Stimulated activated CD4-positive, alpha-beta T cell treated with anti-CD3 and anti-CD28 coated beads, Interleukin-1b, Interleukin-23, amount 100 ng/mL, for 1 hour (primary cell): ENCODE measurements at places on chromosomes 3 and 15.

GRCh38 chr3:147872568-147872967 lies 463.4 kb downstream of the ZIC1 start:
- DNase-seq = no peak

DNA sequence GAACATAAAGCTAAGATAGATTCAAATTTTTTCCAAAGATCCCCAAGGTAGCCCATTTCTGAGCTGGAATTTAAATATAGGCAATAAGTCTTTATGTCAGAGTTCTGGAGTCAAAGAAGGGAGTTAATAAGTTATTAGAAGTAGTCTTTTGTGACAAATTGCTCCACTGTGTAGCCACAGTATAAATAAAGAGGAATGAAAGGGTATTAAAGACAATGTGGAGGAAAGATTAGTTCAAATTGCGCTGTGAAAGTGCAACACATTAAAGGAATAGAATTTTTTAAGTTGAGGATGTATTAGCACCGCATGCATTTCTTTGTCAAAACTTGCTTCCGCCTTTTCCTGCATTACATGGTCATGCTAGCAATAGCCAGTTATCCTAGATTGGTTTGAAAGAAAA lies 666.6 kb upstream of the CCDC54 start:
- DNase-seq = no peak

DNA sequence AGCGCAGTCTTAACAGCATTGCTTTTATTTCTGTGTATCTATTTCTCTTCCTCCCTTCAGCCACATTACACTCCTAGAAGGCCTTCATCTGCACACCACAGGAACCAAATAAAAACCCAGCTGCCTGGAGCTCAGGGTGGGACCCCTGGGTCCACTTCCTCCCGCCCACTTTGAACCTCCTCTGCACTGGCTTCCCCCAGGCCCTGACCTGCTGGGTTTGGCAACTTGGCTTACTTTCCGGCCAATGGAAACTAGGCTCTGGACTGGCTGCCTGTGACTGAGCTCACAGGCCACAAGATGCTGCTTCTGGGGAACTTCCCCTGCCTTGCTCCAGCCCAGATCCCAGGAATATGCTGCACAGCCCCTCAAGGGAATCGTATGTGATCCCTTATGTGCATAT lies 89.8 kb downstream of the SEMA5B start:
- DNase-seq = no peak

DNA sequence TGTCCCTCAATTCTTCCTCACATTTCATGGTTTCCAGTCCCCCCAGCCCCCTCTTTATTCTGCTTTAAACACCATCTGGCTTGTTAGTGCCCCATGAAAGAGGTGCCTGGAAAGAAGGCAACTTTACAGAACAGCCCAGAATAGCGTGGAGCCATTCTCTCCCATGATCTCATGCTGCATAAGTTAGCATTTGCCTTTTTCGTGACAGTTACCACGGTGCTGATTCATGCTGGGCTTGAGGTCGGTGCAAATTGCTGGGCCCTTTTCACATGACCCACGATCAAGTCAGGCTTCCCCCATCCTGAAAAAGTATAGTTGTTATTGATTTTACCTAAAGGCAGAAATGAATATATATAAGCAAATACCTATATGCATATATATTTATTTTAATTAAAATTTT lies 29.6 kb downstream of the SQOR start:
- no peak for DNase-seq

- no peak for DNase-seq
Observed at GRCh38 chr15:31262901-31263671, 63.5 kb upstream of the KLF13 start.

GRCh38 chr3:29072611-29073010 lies 208.3 kb upstream of the RBMS3 start:
- DNase-seq = no peak

GRCh38 chr15:70584838-70585706 lies 178.3 kb downstream of the UACA start:
- no peak for DNase-seq

- no peak for DNase-seq
Observed at GRCh38 chr3:115139072-115139471, 8.0 kb downstream of the ZBTB20 start.

GRCh38 chr3:177300842-177301241 lies 103.6 kb upstream of the TBL1XR1 start:
- DNase-seq = no peak

- no peak for DNase-seq
Observed at GRCh38 chr3:20059929-20060328, 19.7 kb downstream of the KAT2B start.

GRCh38 chr3:98994128-98994762 lies 92.8 kb upstream of the DCBLD2 start:
- DNase-seq = no peak

DNA sequence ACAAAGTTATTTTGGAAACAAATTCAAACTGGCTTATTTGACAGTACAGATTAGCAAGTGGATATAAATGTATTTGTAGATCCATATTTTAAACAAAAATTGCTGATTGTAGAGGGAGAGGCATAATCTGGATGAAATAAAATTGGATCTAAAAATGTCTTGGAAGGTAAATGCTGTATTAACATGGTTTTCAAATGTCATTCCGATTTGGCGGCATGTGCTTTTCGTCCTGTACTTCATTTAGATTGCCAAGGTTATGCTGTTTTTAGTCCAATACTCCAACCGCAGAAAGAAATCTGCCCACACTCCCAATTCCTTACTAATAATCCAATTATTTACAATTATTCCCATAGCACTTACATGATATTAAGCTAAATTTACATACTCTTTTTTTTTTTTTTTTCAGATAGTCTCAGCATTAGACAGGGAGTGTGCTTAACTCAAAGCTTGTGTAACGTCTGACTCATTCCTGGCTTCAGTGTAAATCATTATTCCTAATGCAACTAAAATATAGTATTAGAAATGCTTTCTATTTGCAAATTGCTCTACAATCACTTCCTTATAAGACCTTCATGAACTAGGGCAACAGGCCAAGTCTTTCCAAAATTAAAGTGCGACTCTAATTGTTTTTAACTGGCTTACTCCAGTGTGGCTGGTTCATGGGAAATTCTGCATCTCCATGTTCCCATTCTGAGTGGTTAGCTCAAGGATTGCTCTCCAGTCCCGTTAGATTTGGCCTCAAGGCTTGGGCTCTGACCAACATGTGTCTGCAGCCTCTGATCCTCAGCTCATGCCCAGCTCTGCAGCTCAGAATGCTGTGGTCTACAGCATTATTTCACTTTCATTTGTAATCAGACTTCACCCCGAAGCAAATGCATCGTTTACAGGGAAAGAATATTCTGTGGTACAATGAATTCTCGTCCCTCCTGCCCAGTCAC lies 103.9 kb downstream of the FBN1 start:
- DNase-seq = no peak

GRCh38 chr15:71780115-71780976 lies 30.0 kb upstream of the NR2E3 start:
- DNase-seq = no peak

GRCh38 chr3:102791641-102792589 lies 357.1 kb downstream of the ZPLD1 start:
- no peak for DNase-seq

DNA sequence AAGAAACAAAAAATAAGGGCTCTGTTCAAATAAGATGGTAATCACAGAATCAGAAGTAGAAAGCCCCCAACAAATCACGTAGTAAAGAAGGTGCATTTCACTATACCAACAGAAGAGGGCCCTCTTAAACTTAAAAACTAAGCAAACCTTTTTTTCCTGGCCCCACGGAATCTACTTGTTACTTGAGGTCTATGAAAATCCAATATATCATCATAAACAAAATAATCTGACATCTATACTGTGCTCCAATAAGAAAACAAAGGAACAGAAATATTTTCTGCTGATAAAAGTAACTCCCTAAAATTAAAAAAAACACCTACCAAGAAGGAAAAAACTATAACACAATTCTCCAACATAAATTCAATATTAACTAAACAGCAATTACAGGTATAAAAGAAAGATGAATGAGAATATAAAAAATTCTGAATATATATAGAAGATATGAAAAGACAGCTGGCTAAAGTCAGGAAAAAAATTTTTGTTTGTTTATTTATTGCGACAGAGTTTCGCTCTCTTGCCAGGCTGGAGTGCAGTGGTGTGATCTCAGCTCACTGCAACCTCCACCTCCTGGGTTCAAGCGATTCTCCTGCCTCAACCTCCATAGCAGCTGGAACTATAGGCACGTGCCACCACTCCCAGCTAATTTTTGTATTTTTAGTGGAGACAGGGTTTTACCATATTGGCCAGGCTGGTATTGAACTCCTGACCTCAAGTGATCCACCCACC lies 81.8 kb downstream of the CLASP2 start:
- DNase-seq = no peak

- no peak for DNase-seq
Observed at GRCh38 chr3:138284079-138284478, 45.6 kb downstream of the NME9 start.

GRCh38 chr3:57974796-57975388 lies 33.3 kb upstream of the FLNB start:
- DNase-seq = no peak

DNA sequence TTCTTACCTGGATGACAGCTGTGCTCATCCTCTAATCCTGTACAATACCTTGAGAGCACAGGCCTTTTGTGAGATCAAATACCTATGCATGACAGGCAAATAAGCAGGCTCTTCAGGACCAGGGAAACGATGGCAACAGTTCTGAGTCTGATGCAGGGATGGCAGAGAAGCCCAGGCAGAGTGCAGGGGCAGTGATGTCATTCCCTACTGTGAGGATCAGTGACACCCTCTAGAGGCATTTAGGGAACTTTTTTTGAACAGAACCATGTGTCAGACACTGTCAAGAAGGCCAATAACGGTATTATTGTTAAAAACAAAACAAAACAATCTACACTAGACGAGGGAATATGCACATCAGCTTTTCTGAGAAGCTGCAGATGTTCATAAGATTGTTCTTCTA lies 314.8 kb upstream of the CTDSPL start:
- no peak for DNase-seq
